ENCODE measurements at places on chromosomes 16 and 17. TPM values are rescaled to one million over a fixed set of nuclear protein-coding genes. Genes with fewer than 3 reads are reported as not detected.
A peak's percentile ranks its signal among the peaks of the same experiment; 100 is the strongest.

DNA sequence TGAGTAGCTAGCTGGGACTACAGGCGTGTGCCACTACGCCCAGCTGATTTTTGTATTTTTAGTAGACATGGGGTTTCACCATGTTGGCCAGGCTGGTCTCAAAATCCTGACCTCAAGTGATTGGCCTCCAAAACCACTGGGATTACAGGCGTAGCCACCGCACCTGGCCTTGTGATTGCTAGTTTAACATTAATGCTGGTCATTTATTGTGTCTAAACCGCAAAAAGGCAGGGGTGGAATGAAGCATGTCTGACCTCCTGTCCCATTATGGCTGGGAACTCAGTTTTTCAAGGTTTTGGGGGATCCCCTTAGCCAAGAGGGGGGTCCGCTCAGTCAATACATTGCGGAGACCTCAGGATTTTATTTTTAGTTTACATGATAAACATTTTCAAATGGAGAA is 10.7 kb upstream of the CNGB1 start:
- H3K36me3 ChIP-seq: no peaks in the 10 kb centered on the region
- H3K27ac ChIP-seq: no peak overlapping the region
- no peak overlapping the region for H3K4me3 ChIP-seq
- DNase-seq: peak; percentile 6
- H3K27me3 ChIP-seq: peaks cover 3% of the 10 kb centered on the region
- peaks cover 11% of the 10 kb centered on the region for H3K4me1 ChIP-seq

- no peaks in the 10 kb centered on the region for H3K27me3 ChIP-seq
- H3K4me3 ChIP-seq: no peak overlapping the region
- no peak for DNase-seq
- H3K27ac ChIP-seq: no peak overlapping the region
Measured at GRCh38 chr16:30084816-30085159, 6.9 kb downstream of the TBX6 start.

DNA sequence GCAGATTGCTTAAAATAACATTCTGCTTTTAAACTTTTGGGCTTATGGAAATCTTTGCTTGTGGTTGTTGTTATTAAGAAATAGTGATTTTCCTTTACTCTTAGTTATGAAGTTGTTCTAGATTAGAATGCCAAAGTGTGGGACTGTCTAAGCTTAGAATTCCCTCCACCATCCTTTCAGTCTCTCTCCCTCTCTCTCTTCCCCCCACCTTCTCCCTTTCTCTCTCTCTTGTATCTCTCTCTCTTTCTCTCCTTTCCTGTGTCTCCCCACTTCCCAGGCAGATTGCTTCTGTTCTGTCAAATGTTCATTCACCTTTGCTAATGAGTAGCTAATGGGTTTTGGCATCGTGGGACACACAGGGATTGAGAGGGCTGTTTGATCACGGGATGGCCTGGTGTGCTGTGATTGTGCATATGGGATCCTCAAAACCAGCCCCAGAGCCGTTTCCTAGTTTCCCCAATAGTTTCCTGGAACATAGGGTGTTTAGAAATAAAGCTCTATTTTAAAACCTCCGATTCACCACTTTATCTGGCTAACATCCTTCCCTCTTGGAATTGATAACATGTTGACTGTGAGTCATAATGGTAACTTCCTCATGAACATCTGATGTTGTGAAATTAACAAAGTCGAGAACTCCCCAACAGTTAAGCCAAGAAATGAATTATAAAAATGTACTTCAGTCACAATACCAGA is 502.6 kb downstream of the TMEM114 start:
- no peaks in the 10 kb centered on the region for H3K4me1 ChIP-seq
- H3K4me3 ChIP-seq: no peak overlapping the region
- no peak overlapping the region for H3K27ac ChIP-seq
- DNase-seq: no peak

GRCh38 chr16:74224828-74225612 is 71.6 kb upstream of the PSMD7 start:
- H3K4me3 ChIP-seq: no peak overlapping the region
- no peak overlapping the region for H3K27ac ChIP-seq
- H3K27me3 ChIP-seq: peaks cover 7% of the 10 kb centered on the region
- H3K4me1 ChIP-seq: peaks cover 7% of the 10 kb centered on the region
- no peak for DNase-seq

- H3K27ac ChIP-seq: peak within 1 kb of the TSS; percentile 79
- peaks cover 45% of the 10 kb centered on the region for H3K4me1 ChIP-seq
- no peaks in the 10 kb centered on the region for H3K36me3 ChIP-seq
- H3K4me3 ChIP-seq: peak within 1 kb of the TSS; percentile 85
- H3K27me3 ChIP-seq: no peaks in the 10 kb centered on the region
Measured at GRCh38 chr17:28896884-28897768, at the start of gene FLOT2. Gene FLOT2 (minus strand): TSS chr17:28897733. CDS start chr17:28897574, 159 bp downstream.

GRCh38 chr17:75509528-75510258 is 5.6 kb downstream of the CASKIN2 start:
- H3K4me3 ChIP-seq: no peak overlapping the region
- no peaks in the 10 kb centered on the region for H3K27me3 ChIP-seq
- no peak overlapping the region for H3K27ac ChIP-seq
- H3K4me1 ChIP-seq: peaks cover 47% of the 10 kb centered on the region

GRCh38 chr17:7010523-7010922 is 1.9 kb upstream of the RNASEK start:
- H3K36me3 ChIP-seq: peaks cover 5% of the 10 kb centered on the region
- H3K4me1 ChIP-seq: peaks cover 50% of the 10 kb centered on the region
- no peak for DNase-seq
- H3K27ac ChIP-seq: peak overlapping the region; percentile 61
- no peaks in the 10 kb centered on the region for H3K27me3 ChIP-seq

- H3K27me3 ChIP-seq: no peaks in the 10 kb centered on the region
- no peaks in the 10 kb centered on the region for H3K36me3 ChIP-seq
- H3K4me1 ChIP-seq: peaks cover 28% of the 10 kb centered on the region
- no peak overlapping the region for H3K4me3 ChIP-seq
Measured at GRCh38 chr17:78338486-78339259, 21.2 kb downstream of the SOCS3 start.

The SEC14L5 gene
- total RNA-seq: not detected

The TGFB1I1 gene
- total RNA-seq: 221 TPM

The CIBAR2 gene
- total RNA-seq: not detected

The CEP295NL gene
- 0.67 TPM for total RNA-seq

The CA7 gene
- not detected for total RNA-seq

Data from chondrocyte (in vitro differentiated cells).